Activated CD4-positive, alpha-beta T cell treated with anti-CD3 and anti-CD28 coated beads, Interleukin-10, Interleukin-2, amounts not matched to agents 100 ng/mL and 50 ng/mL, durations not matched to agents 16 hours and 8 hours (primary cell): ENCODE measurements at places on chromosomes 12 and 14.

DNA sequence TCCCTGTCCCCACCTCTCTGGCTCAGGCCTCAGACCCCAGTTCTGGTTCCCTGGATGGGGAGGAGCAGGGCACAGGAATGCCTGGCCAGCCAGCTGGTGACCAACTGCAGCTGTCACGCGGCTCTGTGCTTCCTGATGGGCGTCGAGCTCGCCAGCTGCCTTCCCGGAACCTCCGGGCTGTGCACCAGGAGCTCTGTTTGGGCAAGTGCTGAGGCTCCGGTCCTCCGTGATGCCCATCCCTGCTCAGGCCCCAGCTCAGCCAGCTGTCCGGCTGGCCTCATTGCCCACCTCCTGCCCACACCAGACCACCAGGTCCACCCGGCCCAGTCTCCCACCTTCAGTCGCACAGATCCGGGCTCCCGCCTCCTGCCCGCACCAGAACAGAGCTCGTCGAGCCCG is 4.8 kb downstream of the IFFO1 start:
- no peak for DNase-seq

DNA sequence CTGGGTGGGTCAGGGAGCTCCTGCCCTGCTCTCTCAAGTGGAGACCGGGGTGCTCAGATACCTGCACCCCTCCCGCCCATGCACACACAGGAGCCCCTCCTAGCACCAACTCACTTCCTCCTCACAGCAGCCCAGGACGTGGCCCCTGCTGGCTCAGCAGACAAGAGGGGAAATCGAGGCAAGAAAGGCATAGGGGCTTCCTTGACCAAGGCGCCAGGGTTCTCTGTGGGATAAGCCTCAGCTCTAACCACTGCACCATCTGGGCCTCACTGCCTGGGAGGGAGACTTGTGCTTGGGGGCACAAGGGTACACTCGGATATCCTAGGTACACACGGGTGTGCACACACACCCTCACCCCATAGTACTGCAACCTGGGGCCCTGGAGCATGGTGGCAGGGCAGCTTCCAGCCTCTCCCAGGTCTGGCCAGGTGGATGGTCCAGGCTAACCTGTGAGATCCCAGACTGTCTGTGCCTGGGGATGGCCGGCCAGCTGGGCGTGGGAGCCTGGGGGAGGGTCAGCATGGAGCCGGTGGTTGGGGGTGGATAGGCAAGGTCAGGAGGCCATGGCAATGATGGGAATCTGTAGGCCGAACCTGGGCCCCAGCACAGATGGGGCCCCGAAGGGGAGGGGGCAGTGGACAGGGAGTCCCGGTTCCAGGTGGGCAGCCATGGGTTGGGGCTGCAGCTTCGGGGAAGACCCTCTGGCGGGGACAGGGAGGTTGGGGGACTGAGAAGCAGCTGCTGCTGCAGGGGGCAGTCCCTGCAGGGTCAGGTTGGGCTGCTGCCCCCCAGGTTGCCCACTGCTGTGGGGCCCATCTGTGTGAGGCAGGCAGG is 312.4 kb downstream of the TMEM121 start:
- no peak for DNase-seq

DNA sequence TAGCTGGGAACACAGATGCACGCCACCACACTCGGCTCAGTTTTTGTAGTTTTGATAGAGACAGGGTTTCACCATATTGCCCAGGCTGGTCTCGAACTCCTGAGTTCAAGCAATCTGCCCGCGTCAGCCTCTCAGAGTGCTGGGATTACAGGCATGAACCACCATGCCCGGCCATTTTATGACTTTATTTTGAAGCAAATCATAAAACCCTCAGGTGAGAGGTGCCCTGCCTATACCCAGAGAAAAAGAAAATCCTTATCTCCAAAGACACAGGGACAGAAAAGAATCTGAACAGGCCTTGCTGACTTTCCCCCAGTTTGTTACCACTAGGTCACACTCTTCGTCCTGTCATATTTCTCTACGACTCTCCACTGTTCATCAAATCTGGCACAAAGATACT is 48.8 kb downstream of the DAO start:
- no peak for DNase-seq

DNA sequence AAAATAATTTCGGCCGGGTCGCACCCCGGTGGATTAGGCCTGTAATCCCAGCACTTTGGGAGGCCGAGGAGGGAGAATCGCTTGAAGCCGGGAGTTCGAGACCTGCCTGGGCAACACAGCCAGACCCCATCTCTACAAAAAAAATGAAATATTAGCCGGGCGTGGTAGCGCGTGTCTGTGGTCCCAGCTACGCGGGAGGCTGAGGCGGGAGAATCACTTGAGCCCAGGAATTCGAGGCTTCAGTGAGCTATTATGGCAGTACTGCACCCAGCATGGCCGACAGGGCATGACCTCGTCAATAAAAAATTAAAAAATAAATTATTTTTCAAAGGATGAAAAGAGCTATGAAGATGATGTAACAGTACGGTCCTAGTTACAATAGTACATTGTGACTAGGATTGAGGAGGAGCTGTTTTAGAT is 523 bp downstream of the GTF2H3 start:
- DNase-seq = no peak

GRCh38 chr12:56749359-56749758 is 2.8 kb downstream of the PRIM1 start:
- DNase-seq = no peak

GRCh38 chr12:64636856-64637255 is 26.6 kb downstream of the RASSF3 start:
- no peak for DNase-seq

GRCh38 chr12:109923481-109924245 is 23.6 kb downstream of the TCHP start:
- no peak for DNase-seq

DNA sequence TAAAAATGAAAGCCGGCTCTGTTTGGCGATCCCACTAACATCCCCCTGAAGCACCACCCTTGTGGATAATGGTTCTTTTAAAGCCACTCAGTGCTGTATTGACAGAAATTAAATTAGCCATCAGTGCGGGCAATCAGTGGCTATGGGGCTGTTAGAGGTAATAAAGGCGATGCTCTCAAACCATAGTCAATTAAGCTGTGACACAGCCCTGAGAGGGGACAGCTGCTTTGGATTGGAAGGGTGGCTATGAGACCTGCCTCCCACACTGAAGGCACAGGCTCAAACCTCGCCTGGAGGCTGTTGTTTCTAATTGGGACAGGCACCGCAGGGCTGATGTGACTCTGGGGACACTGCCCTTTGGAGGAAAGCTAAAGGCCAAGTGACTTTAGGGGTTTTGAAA is 562.2 kb downstream of the VRK1 start:
- DNase-seq = no peak

DNA sequence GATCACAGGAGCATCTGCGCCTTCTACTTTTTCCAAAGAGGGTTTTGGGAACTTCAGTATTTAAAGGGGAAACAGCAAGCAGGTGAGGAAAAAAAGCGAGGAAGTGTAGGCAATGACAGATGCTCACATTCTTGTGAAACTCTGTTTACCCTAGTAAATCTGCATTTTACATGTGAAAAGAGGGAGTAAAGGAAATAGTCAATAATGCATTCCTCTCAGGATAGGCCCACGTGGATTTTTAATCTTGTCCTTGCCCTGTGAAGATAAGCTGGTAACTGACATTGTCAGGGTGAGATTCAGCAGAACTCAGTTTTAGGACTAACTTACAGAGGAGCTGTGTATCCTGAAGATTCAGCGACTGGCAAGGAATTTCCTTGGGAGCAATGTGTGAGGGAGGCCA is 1119.2 kb upstream of the TMEM132C start:
- DNase-seq = no peak
